ENCODE measurements at places on chromosomes 11 and 22. TPM values are rescaled to one million over a fixed set of nuclear protein-coding genes. Genes with fewer than 3 reads are reported as not detected.

JAML gene
- 0.45 TPM for total RNA-seq

ARHGAP20 gene
- total RNA-seq: 34.5 TPM

IFITM10 gene
- total RNA-seq: 4.5 TPM

MYOD1 gene
- total RNA-seq: not detected

SHISA8 gene
- total RNA-seq: 0.27 TPM

ADAMTS8 gene
- total RNA-seq: 1.5 TPM

CDHR5 gene
- total RNA-seq: 0.45 TPM

PDGFB gene
- 6.9 TPM for total RNA-seq

SMC1B gene
- total RNA-seq: not detected

ZNF280A gene
- not detected for total RNA-seq

KRTAP5-3 gene
- total RNA-seq: not detected

All from cerebellum (tissue), 4 donors.